ENCODE measurements at places on chromosomes 16 and 17.

- no peak for DNase-seq
These were observed 24.7 kb downstream of the CALB2 start for GRCh38 chr16:71383054-71383773.

DNA sequence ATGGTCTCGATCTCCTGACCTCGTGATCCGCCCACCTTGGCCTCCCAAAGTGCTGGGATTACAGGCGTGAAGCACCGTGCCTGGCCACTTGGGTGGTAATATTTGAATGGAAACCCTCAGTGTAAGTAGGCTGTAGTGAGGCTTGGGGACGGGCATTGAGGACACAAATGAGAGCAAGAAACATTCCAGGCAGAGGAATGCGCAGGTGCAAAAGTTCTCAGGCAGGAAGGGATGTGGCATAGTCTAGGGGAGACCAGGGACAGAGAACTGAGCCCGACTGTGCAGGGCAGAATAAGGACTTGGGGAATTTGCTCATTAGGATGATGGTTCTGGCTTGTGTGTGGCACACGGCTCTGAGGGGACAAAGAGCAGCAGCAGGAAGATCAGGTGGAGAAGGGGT lies 54.8 kb downstream of the GRB2 start:
- DNase-seq = no peak

GRCh38 chr17:44385287-44386181 lies 3.9 kb downstream of the ITGA2B start:
- peak; percentile 77 for DNase-seq

GRCh38 chr17:6756425-6757031 lies 682 bp downstream of the XAF1 start:
- DNase-seq = no peak

DNA sequence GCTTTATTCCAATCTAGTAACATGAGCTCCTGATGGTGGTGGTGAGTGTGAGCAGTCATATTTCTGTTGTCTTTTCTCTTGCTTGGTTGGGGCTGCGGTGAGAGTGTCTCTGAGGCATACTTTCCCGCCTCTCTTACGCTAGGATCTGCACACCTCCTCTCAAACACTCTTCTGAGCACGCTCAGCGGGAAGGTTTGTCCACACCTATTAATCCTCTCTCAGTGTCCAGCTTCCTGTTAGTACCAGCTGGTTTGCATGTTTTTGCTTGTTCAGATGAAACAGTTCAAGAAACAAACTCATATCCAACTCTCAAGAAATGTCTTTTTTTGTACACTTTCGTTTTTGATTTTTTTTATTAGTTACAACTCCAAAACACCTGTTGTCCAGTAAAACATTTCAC lies 89.5 kb downstream of the CCDC182 start:
- no peak for DNase-seq

GRCh38 chr17:49471089-49471683 lies 23.9 kb upstream of the NGFR start:
- DNase-seq = no peak

DNA sequence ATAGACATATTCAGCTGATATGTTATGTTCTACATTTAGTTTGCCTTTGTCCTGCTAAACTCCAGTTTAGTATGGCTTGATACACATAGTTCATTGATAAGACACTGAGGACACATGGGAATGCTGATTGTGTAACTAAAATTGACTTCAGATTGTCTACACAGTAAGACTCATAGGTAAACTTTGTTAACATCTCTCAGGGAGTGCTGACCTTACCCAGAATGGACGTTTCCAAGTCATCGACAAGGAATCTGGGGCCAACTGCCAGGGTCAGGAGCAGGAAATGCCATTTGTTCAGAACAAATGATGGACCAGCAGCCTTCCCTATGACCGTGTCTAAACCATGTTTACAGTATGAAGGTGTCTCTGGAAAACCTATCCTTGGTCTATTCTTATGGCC lies 58.7 kb downstream of the DYNLRB2 start:
- no peak for DNase-seq

DNA sequence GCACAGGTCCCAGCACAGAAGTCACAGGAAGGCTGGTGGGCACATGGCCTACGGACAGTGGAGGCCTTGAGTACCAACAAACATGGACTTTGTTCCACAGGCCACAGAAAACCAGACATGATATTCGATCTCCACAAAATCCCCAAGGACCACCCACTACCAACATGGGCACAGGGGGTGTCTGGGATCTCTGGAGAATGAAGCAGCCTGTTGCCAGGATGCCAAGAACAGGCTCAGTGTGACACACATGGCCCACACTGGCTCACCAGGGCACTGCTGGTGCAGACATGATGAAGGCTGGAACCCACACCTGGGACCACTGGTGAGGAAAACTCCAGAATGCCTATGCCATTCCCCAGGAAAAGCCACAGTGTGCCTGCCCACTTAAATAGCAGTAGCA lies 120.2 kb downstream of the C16orf78 start:
- no peak for DNase-seq

GRCh38 chr16:66335704-66336329 lies 30.7 kb upstream of the CDH5 start:
- no peak for DNase-seq

- no peak for DNase-seq
These were observed 94.6 kb upstream of the PSMD7 start for GRCh38 chr16:74202009-74202408.
